ENCODE measurements at places on chromosomes 16 and 17. TPM values are rescaled to one million over a fixed set of nuclear protein-coding genes. Genes with fewer than 3 reads are reported as not detected.

Gene OR4D1
- not detected for total RNA-seq

Gene CRK
- 117 TPM for total RNA-seq

Gene CMTM2
- not detected for total RNA-seq

Gene CA4
- not detected for total RNA-seq

Gene TSPOAP1
- total RNA-seq = 0.76 TPM

Gene CCL1
- not detected for total RNA-seq

Data from GM23248 (cell line).